ENCODE measurements at places on chromosomes 6 and 20. TPM values are rescaled to one million over a fixed set of nuclear protein-coding genes. Genes with fewer than 3 reads are reported as not detected.

- DNase-seq, result no peak
These were observed 56.4 kb downstream of the REPS1 start for GRCh38 chr6:138931660-138932059.

The TFAP2D gene
- total RNA-seq, result not detected

DNA sequence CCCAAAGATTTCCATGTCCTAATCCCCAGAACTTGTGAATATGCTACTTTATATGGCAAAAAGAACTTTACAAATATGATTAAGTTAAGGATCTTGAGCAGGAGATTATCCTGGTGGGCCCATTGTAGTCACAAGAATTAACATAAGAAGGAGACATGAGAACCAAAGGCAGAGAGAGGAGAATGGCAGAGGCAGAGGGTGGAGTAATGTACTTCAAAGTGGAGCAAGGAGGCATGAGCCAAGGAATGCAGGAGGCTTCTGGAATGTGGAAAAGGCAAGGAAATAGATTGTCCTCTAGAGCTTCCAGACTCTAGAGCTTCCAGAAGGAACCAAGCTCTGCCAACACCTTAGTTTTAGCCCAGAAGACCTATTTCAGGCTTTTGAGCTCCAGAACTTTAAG lies 147.4 kb downstream of the MOXD1 start:
- no peak for DNase-seq

DNA sequence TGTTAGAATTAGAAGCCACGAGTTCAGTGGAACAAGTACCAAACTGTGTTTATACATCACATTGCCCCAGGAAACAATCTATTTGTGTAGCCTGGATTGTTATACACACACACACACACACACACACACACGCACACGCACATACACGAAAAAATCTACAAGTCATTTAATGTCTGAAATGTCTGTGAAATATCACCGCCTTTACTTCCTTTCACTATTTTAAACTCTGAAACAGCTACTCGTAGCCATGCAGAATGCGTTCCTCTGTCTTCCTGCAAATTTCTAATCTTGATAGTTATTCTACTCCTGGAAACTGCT lies 84.4 kb upstream of the SCAF8 start:
- DNase-seq, result no peak

The HLA-DOA gene
- total RNA-seq, result 2.7 TPM

GRCh38 chr20:19555726-19556125 lies 202.3 kb upstream of the RIN2 start:
- DNase-seq, result no peak

GRCh38 chr6:21395121-21395520 lies 198.4 kb upstream of the SOX4 start:
- DNase-seq, result no peak

DNA sequence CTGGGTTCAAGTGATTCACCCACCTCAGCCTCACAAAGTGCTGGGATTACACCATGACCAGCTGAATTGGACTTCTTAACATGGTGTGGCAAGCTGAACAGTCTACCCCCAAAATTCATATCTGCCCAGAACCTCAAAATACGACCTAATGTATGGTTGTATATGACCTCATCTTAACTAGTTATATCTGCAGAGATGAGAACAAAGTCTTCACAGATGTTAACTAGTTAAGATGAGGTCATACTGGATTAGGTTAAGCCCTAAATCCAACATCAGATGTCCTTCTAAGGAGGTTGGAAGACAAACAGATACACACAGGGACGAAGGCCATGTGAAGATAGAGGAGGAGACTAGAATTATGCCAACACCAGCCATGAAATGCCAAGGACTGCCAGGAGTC lies 102.5 kb downstream of the JPH2 start:
- no peak for DNase-seq

The LIN28B gene
- total RNA-seq, result 0.37 TPM

- no peak for DNase-seq
These were observed 39.4 kb downstream of the TFAP2A start for GRCh38 chr6:10375391-10375969.

GRCh38 chr6:144651234-144651633 lies 366.1 kb downstream of the UTRN start:
- DNase-seq, result no peak

DNA sequence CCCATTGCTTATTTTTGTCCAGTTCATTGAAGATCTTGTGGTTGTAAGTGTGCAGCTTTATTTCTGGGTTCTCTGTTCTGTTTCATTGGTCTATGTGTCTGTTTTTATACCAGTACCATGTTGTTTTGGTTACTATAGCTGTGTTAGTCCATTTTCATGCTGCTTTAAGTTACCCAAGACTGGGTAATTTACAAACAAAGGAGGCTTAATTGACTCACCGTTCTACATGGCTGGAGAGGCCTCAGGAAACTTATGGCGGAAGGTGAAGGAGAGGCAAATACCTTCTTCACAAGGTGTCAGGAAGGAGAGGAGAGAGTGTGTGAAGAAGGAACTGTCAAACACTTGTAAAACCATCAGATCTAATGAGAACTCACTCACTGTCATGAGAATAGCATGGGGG lies 29.9 kb upstream of the FERMT1 start:
- no peak for DNase-seq

DNA sequence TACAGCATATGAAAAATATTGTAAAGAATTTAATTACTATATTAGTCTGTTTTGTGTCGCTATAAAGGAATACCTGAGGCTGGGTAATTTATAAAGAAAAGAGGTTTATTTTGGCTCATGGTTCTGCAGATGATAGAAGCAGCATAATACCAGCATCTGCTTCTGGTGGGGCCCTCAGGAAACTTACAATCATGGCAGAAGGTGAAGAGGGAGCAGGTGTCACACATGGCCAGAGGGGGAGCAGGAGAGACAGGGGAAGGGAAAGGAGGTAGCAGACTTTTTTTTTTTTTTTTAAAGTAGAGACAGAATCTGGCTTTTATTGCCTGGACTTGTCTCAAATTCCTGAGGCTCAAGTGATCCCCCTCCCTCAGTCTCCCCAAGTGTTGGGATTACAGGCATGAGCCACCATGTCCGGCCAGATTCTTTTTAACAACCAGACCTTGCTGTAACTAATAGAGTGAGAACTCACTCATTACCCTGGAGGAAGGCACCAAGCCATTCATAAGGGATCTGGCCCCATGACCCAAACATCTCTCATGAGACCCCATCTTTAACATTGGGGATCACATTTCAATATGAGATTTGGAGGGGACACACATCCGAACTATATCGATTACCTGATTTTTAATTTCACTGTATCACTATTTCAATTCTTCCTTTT lies 64.6 kb downstream of the MAN1A1 start:
- DNase-seq, result no peak

GRCh38 chr6:87907521-87907920 lies 140.1 kb upstream of the SPACA1 start:
- no peak for DNase-seq

DNA sequence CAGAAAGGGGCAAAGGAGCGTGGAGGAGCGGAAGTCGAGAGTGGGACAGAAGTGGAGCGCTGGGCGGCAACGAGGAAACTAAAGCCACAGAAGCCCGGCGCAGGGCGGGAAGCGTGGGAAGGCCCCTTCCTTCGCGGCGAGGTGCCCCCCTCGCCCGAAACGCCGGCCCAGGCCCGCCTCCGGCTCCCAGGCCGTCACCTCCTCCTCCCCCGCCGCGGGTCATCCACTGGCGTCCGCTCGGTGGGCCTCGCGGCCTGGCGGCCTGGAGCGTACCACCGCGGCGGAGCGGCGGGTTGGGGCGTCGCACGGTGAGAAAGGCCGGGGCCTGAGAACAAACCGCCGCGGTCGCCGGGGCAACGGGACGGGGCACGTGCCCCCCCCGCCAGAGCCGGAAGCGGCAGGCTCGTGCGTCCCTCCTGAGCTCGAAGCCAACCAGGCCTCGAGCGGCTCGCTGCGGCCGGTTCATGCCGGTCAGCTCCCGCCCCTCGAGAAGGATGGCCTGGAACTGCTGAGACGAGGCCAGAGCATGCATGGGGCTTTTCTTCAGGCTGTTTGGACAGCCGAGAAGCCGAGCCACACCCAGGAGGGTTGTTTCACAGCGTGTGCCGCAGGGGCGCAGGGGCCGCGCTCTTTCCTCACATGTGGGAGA lies at the start of gene TCP11:
Gene TCP11, minus strand, starts transcription at position 333 of the 649 bp plus-strand sequence. CDS start 469 bp downstream, outside the sequence.
- no peak for DNase-seq

The SALL4 gene
- 1.3 TPM for total RNA-seq

The PGM3 gene
- 109 TPM for total RNA-seq

The TP53TG5 gene
- total RNA-seq, result 0.69 TPM

GRCh38 chr6:143059663-143060353 lies 881 bp upstream of the AIG1 start:
- peak; percentile 39 for DNase-seq

GRCh38 chr6:133418108-133418507 lies 177.0 kb downstream of the EYA4 start:
- no peak for DNase-seq

- no peak for DNase-seq
These were observed 100.9 kb upstream of the IYD start for GRCh38 chr6:150267686-150268561.

The RAMACL gene
- 6.0 TPM for total RNA-seq

The TCF21 gene
- 25.3 TPM for total RNA-seq

GRCh38 chr6:4693173-4693970 lies 82.8 kb upstream of the CDYL start:
- no peak for DNase-seq

The BHLHE23 gene
- total RNA-seq, result 0.26 TPM

GRCh38 chr6:32659856-32660595 lies 6.4 kb downstream of the HLA-DQB1 start:
- DNase-seq, result no peak

- DNase-seq, result no peak
These were observed 83.5 kb downstream of the NDUFAF5 start for GRCh38 chr20:13868331-13868730.

DNA sequence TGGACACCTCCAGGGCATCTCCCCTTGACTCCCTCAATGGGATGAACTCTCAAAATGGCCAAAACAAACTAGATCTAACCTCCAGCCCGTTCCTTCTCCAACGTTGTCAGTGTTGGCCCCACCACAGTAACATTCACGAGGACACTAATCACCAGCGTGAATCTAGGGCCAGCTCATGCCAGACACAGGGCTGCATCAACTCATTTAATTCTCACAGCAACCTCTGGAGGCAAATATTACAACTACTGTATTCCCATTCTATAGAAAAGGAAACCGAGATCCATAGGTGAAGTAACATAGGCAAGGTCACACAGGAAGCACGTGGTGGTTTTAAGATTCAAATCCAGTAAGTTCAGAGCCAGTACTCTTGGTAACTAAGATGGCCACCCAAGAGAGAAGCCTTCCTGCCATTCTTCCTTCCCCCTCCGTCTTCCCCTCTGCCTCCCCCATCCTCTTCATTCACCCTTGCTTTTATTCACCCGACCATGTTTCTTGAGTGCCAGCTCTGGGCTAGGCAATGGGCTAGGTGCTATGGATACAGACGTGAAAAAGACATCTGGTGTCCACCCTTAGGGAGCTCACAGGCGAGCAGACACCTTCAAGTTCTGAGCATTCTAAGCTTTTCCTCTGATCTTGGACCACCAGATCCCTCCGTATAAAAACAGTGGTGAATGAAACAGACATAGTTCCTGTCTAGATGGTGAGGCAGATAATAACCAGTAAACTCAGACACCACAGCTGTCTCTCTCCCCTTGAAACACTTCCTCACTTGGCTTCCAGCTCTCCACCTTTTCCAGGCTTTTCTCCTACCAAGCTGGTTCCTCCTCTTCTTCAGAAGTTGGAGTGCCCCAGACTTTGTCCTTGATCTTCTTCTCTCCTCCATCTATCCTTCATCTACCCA lies 9.6 kb downstream of the CCM2L start:
- DNase-seq, result no peak

DNA sequence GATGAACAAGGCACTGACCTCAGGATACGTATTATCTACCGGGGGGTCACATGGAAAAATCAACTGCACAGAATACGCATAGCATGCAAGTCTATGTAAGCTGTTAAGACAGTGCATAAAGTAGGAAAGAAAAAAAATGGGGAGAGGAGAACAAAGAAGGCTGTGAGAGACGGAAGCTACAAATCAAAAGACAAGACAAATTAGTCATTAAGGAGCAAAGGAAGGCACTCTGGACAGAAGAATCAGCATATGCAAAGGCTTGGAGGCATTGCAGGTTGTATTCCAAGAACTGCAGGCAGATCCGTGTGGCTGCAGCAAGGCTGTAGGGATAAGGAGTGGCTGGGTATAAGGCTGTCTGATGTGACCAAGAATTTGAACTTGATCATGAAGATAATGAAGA lies 89.0 kb downstream of the NRSN1 start:
- DNase-seq, result no peak

- peak; percentile 57 for DNase-seq
These were observed 176.2 kb upstream of the SASH1 start for GRCh38 chr6:148166339-148166968.

DNA sequence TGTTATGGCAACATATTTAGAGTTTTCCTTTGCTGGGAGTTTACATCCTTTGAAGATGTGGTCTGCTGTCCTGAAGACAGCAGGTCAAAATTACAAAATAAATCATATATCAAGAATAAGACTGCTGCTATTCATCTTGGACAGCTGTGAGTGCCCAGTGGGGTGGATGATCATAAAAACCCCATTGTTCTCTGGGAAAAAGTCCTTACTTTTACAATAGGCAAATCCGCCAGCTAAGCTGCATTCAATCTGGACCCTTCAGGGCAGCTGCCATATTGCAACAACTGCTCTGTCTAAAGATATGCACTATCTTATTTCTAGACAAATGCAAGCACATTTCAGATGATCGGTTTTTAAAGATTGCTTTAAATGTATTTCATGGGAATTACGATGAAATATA lies 19.4 kb downstream of the CASS4 start:
- DNase-seq, result no peak

GRCh38 chr6:118895859-118896258 lies 1.9 kb downstream of the ASF1A start:
- no peak for DNase-seq

DNA sequence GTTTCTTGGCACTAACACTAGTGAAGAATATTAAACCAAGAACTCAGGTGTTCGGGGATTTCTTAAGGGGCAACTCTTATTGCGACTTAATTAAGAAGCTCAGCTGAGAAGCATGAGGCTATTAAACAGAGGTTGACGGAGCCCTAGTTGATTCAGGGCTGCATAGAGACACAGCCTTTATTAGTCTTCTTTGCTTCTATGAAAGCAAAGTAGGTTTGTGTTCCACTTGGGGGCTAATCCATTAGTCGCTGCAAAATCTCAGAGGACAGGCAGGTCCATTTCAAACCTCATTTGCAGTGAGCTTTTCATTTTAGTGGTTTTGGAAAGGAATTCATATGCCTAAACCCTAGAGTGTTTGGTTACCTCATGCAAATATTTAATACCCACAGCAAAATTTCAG lies 506.6 kb upstream of the SULF2 start:
- DNase-seq, result no peak

- DNase-seq, result no peak
These were observed 94.5 kb upstream of the FOXP4 start for GRCh38 chr6:41451515-41452163.

DNA sequence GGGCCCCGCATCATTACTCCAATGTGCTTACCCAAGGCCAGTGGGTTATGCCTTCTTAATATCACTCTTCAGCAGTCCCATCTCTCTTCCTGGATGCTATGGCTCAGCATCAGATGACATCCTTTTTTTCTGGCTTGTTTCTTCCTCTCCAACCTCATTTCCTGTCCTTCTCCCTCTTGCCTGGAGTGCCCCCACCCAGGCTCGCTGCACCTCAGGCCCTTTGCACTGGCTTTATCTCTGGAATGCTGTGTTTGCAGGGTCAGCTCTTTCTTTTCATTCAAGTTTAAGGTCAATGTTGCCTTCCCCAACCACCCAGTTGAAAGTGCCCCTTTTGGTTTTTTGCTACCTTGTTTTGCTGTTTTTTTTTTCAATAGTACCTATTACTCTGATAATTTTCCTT lies 36.7 kb downstream of the CD40 start:
- DNase-seq, result no peak

GRCh38 chr6:107731422-107732319 lies 92.4 kb downstream of the SCML4 start:
- no peak for DNase-seq
